ENCODE measurements at places on chromosomes 2 and 18.
A peak's percentile ranks its signal among the peaks of the same experiment; 100 is the strongest.

DNA sequence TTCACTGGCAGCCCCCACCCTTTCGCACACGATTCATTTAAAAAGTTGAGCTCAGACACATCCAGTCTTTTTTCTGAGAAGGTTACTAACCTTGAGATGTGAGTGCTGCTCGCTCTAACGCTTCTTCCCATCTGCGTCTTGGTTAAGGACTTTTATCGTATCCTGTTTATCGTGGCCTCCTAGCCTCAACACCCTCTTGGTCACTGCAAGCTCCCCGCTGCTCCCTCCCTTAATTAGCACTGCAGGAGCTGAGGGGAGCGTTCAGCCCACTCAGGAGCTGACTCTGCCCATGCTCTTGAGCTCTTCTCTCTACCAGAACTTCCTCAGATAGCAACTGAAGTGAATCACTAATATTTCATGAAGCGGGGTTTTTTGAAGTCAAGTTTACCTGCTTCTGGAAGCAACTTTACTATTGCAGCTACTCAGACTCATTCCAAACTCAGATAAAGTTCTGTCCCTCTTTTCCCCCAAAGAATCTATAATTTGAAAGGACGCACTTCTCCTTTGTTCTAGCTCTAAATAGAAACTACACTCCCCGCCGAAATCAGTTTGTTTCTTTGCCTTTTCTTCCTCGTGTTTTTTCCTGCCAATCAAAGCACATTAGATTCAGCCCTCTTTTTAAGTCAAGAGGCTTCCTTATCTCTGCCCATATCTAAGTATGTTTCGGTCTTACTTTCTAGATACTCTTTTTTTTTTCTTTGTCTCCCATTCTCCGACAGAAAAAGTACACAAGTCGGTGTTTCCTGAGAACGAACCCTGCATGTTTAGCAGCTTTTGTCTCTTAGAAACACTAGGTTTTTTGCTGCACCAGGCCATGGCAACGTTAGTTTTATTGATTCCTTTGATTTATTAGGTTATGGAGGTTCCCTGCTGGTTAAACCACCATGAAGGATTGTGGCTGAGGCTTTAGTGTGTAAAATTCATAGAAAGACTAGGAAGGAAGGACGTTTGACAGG lies 9.3 kb upstream of the CD226 start:
- DNase-seq, result peak; percentile 63

GRCh38 chr18:29540548-29540947 lies 1363.6 kb upstream of the CDH2 start:
- no peak for DNase-seq

DNA sequence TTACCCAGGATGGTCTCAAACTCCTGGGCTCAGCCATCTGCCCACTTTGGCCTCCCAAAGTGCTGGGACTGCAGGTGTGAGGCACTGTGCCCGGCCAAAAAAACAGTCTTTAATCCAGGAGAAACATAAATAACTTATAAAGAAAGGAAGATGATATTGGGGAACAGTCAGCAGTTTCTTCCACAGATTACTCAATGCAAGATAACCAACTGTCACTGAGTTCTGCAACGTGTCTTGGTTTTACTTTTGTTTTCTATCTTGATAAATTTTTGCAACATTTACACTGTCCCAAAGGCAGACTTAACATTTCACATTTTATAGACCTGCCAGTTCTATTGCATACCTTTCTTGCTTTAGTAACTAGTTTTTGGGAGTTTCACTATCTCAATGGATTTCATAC lies 71.1 kb downstream of the ANKRD44 start:
- DNase-seq, result peak; percentile 69

DNA sequence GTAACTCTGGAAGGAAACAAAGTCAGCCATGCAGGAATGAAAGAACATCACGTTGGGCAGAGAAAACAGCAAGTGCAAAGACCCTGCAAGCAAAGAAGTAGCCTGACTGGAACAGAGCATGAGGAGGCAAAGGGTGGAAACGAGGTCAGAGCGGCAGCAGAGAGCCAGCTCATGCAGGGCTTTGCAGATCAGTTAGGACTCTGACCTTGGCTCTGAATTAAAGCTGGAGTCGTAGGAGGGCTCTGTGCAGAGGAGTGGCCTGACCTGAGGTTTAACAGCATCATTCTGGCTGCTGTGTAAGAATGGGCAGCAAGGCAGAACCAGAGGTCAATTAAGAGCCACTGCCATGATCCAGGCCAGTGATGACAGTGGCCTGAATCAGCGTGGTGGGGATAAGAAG lies 220.7 kb downstream of the PRKCE start:
- DNase-seq, result no peak

GRCh38 chr18:39841482-39842365 lies 2113.3 kb upstream of the PIK3C3 start:
- DNase-seq, result no peak

DNA sequence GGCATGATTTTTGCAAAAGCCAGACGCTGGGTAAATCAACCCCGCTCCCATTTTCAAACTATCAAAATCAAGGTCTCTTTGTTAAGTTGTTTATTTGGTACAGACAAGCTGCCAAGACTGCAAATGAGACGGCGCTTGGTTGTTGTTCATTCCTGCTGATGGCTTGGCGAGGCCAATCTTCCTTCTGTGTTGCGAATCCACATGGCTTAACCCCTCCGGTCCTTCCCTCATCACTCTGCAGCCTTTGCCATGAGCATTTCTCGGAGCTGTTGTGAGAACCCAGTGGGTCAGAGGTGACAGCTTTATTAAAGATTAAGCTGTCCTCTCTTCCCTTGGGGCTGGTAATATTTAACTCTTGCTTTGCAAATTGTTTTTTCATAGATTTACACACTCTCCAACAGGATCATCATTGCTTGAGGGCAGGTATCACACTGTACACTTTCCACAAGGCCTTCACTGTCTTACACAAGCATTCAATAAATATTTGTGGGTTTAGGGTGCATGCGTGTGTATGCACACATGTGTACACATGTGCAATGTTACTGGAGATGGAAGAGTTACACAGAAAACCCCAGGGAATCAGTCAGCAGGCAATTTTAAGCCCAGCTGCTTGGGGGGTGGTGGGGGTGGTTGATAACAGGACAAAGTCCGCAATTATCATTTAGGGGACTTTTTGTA lies 27.8 kb upstream of the KCNF1 start:
- DNase-seq, result no peak

GRCh38 chr18:58225101-58225500 lies 181.1 kb downstream of the NEDD4L start:
- DNase-seq, result peak; percentile 8

DNA sequence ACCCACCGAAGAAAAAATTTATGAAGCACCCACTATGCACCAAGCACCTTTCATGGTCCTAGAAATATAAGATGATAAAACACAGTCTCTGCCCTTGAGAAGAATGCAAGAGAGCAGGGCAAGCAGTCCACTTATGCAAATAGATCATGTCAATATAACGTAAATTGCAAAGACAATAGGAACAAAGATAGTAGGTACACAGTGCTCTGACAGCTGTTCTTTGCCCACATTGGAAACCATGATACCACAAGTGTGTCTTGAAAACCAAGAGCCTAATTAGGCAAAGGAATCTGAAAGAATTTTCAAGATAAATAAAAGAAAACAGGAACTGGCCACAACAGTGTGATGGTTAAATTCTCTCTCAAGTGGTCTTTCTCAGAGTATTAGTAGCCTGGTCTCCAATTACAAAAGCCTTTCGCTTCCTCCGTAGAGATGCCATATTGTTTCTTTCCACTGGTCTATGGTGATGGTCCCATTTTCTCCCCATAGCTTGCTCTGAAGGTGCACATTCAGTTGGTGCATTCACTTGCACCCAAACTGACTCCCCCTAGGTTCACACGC lies 108.5 kb downstream of the VWC2L start:
- no peak for DNase-seq

GRCh38 chr18:56326336-56327072 lies 311.9 kb downstream of the TXNL1 start:
- DNase-seq, result no peak

- no peak for DNase-seq
Measured at GRCh38 chr18:2662990-2663389, 7.5 kb downstream of the SMCHD1 start.

- DNase-seq, result no peak
Measured at GRCh38 chr18:29060349-29060748, 883.4 kb upstream of the CDH2 start.

DNA sequence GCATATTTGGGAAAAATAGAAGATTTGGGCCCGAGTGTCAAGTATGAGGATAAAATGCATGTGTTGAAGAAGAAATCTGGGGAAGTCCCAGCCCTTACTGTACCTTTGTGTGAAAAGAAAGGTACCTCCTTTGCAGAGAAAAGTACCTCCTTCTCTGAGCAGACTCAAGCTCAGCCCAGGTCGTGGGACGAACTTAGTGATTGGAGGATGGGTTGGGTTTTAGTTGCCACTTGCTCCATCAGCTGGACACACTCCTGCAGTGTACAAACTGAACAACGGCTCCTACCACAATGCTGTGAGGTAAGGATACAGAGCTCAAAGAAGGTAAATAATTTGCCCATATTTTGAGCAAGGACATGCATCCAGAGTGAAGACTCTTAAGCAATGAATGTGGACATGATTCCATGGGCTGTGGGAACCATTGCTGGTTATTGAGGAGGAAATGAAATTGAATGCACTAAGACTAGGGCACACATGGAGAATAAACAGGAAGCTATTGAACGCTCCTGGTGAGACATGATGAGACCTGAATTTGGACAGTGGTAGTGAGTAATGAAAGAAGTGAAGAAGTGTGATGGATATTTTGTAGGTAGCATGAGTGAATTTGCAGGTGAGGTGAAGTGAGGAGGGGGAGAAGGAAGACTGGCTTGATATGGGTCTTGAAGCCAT lies 49.8 kb upstream of the IL1RL1 start:
- DNase-seq, result peak; percentile 18

DNA sequence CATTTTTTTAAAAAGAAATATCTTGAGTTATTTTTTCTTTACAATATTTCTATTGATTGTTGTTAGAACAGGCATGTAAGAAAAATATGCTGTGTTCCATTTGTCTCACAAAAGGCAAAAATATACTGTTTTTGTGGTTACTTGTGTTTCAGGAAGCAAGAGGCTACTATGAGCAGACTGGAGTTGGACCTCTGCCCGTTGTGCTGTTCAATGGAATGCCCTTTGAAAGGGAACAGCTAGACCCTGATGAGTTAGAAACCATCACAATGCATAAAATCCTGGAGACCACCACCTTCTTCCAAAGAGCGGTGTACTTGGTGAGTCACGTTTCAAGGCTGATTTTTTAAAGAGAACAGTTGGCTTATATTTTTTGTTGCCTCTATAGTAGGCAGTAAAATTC lies 54.7 kb downstream of the UGGT1 start:
- no peak for DNase-seq

- DNase-seq, result no peak
Measured at GRCh38 chr2:132581991-132582738, 87.8 kb downstream of the LYPD1 start.

DNA sequence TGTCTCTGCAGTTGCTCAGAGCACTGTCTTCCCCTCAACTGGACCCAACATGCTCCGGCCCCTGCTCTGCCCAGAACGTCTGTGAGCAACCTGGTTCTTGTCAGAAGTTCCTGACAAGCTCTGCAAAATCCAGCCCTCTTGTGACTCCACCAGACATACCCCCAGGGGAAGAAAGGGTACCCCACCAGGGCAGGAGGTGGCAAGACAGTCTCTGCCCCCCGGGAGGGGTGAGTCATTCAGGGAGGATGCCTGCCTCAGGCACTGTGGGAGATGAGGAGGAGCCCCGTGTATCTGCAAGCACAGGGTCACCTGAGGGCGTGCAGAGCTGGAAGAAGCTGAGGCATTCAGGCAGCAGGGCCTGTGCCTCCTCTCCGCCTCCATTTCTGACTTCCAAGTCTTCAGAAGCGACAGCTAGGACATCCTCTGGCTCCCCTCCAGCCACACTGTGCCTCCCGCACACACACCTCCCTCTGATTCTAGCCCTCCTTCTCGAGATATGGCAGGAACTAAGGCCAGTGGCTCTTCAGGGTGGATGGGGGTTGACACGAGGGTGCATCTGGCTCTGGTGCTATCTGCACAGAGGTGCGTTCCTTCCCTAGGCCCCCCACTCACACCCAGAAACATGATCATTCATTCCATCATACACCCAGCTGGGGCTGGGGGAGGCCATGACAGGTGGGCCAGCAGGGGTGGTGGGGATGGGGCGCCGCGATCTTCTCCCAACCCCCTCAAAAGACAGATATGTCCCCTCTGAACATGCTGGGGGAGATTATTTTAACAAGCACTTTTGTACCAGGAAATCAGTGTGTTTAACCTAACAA lies 222.2 kb downstream of the CYP26B1 start:
- DNase-seq, result no peak

GRCh38 chr2:163682695-163683094 lies 53.1 kb downstream of the FIGN start:
- no peak for DNase-seq

GRCh38 chr2:26816893-26817292 lies 31.0 kb downstream of the CENPA start:
- no peak for DNase-seq

GRCh38 chr2:176482107-176482506 lies 212.9 kb downstream of the MTX2 start:
- DNase-seq, result no peak

DNA sequence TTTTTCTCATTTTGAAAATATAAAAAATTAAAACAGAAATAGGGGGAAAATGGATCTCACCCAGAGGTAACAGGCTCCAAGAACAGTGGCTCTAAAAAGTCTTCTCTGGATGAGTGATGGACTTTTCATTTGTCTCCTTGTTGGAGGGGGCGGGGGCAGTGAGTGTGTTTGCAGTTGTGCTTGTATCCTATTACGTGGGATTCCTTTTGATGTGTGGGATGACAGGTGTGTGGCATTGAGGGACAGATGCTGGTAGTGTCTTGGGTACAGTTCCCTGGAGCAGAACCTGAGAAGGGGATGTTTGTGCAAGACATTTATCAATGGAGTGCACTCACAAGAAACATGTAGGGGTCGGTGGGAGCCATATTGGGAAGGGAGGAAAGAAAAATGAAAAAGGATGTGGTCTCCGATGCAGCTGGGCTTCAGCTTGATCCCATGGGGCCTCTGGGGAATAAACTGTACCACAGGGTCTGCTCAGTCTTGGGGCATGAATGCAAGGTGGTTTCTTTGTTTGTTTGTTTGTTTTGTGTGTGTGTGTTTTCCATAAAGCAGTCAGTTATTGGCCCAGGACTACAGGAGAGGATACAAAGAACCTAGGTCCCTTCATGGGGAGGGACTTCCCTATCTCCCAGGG lies 120.0 kb upstream of the SLC35G4 start:
- DNase-seq, result no peak

DNA sequence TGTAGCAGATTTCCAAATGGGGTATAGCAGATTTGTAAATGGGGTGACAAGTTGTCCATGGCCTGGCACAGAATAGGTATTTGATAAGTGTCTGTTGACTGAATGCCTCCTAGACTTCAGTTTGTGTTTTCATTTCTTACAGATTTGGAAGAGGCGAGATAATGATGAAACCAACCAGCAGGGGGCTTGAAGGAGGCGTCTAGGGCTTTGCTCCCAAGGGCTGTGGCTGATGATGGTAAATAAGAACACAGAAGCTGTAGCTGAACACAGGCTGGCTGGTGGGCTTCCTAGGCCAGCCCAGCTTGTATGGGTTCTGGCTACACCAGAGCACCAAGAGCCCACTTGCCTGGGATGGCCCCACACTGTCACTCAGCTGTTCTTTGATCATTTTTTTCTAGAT lies 19.4 kb downstream of the SFTPB start:
- peak; percentile 30 for DNase-seq

- no peak for DNase-seq
Measured at GRCh38 chr18:44411262-44411905, 269.3 kb upstream of the SETBP1 start.

- DNase-seq, result no peak
Measured at GRCh38 chr2:78896536-78896935, 129.0 kb upstream of the REG3G start.

GRCh38 chr2:34815052-34815741 lies 1216.1 kb upstream of the FAM98A start:
- DNase-seq, result no peak

GRCh38 chr2:38658613-38659012 lies 7.3 kb upstream of the GALM start:
- peak; percentile 54 for DNase-seq
